Femur (tissue), 1 donor: ENCODE measurements at places on chromosomes 16 and 17.
A peak's percentile ranks its signal among the peaks of the same experiment; 100 is the strongest.

DNA sequence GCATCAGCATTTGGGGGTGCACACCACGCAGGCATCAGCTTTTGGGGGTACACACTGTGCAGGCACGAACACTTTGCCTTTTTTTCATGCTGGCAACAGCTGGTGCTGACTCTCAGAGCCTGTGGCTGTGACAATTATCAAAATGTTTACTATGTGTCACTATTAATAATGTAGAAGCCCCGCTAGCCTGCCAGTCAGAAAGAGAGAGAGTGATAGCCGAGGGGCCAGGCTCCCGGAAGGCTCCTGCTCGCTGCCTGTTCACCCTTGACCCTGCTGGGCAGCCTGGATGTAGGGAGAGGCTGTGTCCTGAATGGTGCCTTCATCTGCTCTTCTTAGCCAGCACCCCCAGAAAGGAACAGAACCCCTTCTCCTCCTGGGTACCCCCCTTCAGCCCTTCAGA is 61.9 kb downstream of the SDK2 start:
- DNase-seq: no peak

DNA sequence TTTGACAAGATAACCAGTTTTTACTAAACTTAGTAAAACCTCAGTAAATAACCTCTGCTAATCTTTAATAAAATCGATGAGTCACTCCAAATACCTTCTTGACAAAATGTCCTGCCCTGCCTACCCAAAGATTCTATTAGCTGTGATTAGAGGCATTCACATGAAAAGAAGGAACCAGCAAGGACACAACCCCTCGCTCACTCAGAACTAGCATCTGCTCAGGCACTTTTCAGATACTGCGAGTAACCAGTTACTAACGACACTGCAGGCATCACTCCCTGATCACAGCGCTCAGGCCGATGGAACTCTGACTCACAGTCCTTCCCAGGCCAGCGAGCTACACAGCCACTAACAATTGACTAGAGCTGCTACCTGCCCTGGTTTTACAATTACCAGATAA is 24.3 kb downstream of the PELP1 start:
- no peak for DNase-seq

- DNase-seq: peak; percentile 51
Observed at GRCh38 chr16:73572135-73572828, 524.4 kb upstream of the ZFHX3 start.

- DNase-seq: no peak
Observed at GRCh38 chr17:77666881-77667395, 291.6 kb upstream of the TNRC6C start.

DNA sequence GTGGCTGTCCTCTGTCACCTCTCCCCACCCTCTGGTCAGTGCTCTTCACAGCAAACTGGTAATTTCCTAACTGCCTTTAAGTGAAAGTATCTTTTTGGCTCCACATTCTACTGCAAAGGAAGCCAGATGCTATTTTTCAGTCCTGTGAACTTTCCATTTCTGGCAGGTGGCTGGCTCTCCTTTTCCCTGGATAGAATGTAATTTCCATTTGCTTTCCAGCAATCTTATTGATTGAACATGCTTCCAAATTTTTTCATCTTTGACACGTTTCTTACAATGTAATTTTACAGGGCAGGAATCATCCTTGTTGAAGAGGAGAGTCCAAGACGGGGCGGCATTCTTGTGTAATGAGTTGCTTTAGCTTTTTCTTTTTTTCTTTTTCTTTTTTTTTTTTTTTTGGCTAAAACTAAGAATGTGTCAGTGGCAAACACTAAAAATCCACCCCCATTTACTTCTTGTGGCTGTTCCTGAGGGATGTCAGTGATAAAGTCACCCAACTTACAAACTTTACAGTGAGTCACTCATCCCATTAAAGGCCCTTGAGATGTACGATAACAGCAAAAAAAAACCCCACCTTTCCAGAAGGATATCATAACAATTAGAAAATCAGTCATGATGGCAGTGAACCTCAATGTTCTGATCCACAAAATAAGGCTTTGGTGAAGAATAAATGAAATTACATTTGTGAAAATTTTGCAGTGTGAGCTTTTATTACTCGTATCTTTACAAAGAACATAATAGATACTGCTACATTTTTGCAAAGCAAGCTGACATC is 29.4 kb upstream of the PRKCA start:
- DNase-seq: peak; percentile 31

DNA sequence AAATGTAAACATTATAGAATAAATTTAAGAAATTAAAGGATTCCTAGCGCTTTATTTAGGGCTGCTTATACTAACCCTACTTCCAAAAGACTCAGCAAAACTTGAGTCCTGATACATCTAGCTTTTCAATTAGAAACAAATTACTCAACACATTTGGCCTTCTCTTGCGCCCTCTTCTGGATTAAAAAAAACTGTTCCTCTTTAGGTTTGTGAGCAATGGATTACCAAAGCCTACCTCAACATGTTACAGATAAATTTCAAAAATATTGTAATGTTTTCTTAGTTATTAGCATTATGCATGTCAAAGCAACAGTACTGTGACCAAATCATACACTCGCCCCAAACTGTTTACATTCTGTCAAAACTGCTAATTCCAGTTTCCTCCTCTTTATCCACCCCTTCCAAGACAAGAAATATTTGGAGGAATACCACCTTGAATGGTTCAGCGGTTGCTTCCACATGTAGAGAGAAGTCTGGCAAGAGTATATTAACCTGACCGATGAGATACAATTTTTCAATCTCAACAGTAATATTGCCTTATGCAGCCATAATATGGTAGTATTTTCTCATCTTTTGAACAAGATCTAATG is 2.7 kb downstream of the NUFIP2 start:
- no peak for DNase-seq

DNA sequence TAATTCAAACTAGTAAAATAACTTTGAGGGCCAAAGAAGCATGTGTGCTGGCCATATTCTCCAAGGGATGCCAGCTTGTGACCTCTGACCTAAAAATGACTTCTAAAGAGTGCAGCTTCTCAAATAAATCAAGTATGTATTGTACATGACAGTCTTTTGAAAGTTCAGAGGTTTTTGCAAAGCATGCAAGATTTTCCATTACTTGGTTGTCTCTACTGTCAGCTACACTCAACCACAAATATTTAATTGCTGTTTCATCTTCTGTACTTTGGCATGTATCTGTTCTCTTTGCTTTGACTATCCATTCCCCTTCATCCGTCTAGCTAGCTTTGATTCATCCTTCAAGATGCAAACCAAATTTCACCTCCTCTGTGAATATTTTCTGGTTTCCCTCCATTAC is 121.9 kb upstream of the HS3ST2 start:
- no peak for DNase-seq

- no peak for DNase-seq
Observed at GRCh38 chr17:64058621-64059020, 38.2 kb upstream of the ICAM2 start.

GRCh38 chr16:1278477-1278876 is 22.6 kb downstream of the TPSD1 start:
- no peak for DNase-seq

- DNase-seq: no peak
Observed at GRCh38 chr17:10270258-10270657, 71.9 kb upstream of the GAS7 start.

GRCh38 chr16:75764154-75764768 is 38.0 kb upstream of the CPHXL start:
- peak; percentile 54 for DNase-seq

GRCh38 chr17:44502598-44503146 is 534 bp downstream of the GPATCH8 start:
- DNase-seq: no peak

DNA sequence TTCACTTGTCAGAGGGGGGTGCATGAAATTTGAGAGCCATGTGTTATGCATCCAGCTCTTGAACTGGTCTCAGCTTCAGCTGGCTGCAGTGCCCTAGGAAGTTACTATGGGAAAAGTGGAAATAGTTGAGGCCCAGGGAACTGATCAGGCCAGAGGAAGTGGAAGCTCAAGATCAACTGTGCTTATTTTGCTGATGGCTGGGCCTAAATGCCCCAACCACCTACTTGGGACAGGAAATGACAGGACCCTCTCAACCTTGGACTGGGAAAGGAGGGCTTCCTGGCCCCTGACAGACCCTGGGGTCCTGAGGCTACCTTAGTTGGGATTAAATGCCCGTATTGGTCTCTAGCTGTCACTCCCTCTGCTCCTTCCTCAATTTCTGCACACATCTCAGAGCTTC is 1.2 kb upstream of the TAOK2 start:
- no peak for DNase-seq
